ENCODE measurements at places on chromosomes 1 and 21.
A peak's percentile ranks its signal among the peaks of the same experiment; 100 is the strongest.

DNA sequence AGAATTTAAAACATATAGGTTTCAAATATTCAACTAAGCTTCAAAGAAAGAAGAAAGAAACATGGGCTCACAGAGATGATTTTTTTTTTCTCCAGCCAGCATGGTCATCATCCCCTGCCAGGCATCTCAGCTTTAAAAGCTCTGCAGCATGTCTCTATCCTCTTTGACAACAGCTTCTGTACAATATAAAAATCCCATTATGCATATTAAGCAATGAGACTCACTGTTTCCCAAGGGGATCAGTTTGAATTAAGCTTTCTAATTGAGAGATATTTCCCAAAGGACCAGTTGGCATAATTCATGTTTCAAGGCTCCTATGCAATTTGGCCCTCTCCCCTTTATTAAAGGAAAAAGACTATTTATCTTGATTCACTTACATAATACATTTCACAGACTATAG, 220.3 kb downstream of the GRIK1 start:
- DNase-seq = no peak

DNA sequence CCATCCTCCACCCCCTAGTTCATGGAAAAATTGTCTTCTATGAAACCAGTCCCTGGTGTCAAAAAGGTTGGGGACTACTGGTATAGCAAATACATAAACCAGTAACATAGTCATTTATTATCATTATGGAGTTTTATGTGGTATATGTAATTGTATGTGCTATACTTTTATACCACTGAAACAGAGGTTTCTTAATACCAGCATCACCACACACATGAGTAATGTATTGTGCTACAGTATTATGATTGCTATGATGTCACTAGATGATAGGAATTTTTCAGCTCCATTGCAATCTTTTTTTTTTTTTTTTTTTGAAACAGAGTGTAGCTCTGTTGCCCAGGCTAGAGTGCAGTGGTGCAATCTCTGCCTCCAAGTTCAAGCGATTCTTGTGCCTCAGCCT, 5.7 kb upstream of the PAXBP1 start:
- DNase-seq = no peak

- no peak for DNase-seq
These were observed 1046.2 kb downstream of the BRINP3 start for GRCh38 chr1:189431447-189431846.

GRCh38 chr1:3247521-3248121, 178.6 kb downstream of the PRDM16 start:
- DNase-seq = no peak

GRCh38 chr1:205199931-205200299, 11.6 kb downstream of the DSTYK start:
- DNase-seq = no peak

DNA sequence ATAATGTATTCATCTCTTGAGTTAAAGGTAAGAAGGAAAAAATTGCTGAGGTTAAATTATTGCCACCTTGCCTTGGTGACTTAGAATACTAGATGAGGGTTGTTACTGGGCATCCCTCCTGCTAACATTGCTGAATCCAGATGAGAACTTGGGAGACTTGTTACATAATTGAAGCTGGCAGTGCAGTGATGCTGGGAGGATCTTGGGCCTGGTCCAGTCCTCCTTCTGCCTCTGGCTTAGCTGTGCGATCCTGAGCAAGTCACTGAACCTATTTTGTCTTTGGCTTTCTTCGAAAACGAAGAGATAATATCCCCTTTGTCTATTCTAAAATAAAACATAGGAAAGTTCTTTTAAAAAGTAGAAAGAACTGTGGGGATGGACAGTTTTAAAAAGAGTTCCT, 244.9 kb upstream of the NRIP1 start:
- DNase-seq = no peak

DNA sequence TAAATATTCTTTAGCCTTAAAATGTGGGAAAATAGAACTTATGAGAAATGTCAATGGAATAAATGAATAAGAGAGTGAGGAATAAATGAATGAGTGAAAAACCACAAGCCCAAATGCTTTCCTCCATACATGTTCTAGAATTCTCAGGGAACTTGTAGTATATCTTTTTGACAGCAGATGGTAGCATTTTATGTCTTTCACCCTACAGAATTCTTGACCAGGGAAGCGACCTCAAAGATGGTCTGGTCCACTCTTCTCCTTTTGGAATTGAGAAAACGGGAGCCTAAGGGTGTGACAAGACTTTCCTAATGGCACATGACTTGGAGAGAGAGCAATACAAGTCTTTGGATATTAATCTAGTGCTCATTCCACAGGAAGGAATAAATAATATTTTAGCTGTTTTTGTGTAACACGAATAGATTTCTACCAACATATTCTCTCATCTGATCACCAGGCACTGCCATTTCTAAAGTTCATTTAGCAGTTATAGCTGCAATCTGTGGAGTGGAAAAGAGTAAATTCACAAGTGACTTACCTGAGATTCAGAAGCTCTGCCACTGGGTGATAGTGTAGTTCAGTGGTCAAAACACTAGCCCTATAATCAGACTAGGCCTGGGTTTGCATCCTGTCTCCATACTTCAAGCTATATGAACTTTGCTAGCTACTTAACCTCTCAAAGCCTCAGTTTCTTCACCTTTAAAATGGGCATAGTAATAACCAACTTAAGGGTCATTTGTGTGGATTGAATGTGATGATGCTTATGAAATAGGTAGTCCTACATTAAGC, 15.0 kb upstream of the F5 start:
- no peak for DNase-seq

- no peak for DNase-seq
These were observed 152.8 kb downstream of the ZSCAN20 start for GRCh38 chr1:33624991-33625870.

GRCh38 chr21:35987475-35987874, 72.9 kb downstream of the SETD4 start:
- DNase-seq = no peak

DNA sequence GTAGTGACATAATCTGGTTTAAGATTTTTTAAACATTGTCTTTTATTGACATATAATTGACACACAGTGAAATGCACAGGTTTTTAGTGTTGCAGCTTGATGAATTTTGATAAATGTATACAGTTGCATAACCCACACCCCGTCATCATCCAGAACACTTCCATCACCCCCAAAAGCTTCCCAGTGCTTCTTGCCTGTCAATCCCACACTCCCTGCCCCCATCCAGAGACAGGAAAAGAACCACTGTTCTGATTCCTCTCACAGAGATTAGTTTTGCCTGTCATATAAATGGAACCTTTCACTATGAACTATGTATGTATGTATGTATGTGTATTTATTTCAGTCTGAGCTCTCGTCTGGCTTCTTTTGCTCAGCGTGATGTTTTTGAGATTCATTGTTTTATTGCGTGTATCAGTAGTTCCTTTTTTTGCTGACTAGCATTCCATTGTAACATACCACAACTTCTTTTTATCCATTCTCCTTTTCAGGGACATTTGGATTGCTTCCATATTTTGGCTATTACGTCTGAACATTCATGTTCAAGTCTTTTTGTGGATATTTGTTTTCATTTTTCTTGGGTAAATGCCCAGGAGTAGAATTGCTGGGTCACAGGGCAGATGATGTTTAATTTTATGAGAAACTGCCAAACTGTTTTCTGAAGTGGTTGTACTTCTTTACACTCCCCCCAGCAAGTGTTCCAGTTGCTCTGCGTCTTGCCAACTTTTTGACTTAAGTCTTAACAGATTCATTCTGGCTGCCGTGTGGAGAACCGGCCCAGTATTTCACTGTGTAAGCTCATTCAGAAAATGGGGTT, 8.7 kb downstream of the UBIAD1 start:
- no peak for DNase-seq

- DNase-seq = peak; percentile 76
These were observed 135.4 kb downstream of the PROX1 start for GRCh38 chr1:214123061-214123784.

GRCh38 chr21:15837645-15838044, 107.9 kb downstream of the USP25 start:
- no peak for DNase-seq

DNA sequence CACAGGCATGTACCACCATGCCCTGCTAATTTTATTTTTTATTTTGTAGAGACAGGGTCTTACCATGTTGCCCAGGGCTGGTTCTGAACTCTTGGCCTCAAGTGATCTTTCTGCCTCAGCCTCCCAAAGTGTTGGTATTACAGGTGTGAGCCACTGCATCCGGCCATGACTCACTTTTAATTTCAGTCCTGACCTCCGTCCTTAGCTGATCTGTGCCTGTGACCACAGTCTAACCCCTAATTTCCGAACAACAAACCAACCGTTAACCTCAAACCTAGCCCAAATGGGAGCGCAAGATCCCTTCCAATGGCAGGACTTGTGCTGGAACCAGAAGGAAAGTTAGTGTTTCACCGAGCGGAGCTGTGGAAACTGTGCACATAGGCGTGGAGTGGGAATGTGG, 29.3 kb upstream of the MAN1C1 start:
- no peak for DNase-seq

- DNase-seq = no peak
These were observed 147.1 kb downstream of the SLC45A1 start for GRCh38 chr1:8465013-8465412.

- no peak for DNase-seq
These were observed 3.2 kb downstream of the UBQLN4 start for GRCh38 chr1:156050376-156050775.

GRCh38 chr1:29539971-29540370, 303.6 kb downstream of the PTPRU start:
- DNase-seq = no peak

GRCh38 chr1:203534526-203534925, 40.6 kb downstream of the OPTC start:
- no peak for DNase-seq

DNA sequence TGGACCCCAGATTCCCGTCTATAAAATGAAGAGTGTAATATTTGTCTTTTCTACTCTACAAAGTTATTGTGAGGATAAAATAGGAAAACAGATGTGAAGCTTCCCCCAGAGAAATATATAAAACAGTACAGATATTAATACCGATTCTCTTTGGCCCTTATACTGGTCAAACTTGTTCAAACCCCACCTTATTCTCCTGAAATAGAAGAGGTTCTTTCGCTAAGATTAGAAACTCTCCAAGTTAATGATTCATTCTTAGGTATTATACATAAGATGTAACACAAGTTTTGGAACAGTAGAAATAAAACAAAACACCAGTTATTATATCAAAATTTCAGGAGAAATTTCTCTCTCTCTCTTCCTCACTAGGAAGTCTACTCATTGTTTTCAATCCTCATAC, 852.4 kb upstream of the ADAMTS5 start:
- no peak for DNase-seq

DNA sequence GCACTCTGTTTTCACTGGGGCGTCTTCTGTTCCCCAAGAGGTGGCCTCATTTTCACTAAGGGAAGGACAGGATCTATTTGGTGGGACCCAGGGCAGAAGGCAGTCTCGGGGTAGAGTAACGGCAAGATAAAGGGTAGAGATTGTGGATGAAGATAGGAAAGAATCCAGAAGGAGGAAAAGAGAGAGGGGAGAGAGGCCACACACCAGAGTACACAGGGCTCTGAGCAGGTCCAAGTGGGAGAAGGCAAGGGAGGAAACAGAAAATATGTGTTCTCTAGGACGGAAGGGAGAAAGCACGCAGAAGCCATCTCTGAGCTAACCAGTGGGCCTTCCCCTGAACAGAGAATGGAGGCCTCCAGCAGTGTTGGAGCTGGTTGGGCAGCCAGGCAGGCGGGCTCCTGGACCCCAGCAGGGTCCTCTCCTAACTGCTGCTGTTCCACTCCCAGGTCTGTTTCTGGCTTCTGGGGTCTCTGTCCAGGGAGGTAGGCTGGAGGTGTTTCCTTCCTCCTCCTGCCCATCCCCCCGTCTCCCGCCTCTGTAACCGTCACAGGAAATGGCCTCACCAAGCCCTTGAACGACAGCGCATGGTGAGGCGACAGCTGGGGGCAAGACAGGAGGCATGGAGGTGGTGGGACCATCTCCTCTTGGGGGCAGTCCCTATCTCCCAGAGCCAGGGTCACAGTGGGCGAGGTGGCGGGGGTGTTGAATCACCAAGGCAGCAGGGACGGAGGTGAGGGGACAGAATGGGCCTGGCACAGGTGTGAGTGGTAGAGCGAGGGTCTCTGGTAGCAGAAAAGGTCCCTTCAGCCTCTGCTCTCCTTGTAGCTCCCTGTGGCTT, 649 bp downstream of the PTPN7 start:
- DNase-seq = no peak

GRCh38 chr21:41124641-41125201, 43.2 kb upstream of the BACE2 start:
- no peak for DNase-seq

- DNase-seq = no peak
These were observed 25.0 kb downstream of the LRRC8C start for GRCh38 chr1:89657886-89658285.

GRCh38 chr1:11383553-11384169, 95.3 kb upstream of the DISP3 start:
- no peak for DNase-seq

GRCh38 chr1:30764939-30765555, 7.5 kb upstream of the LAPTM5 start:
- DNase-seq = no peak

DNA sequence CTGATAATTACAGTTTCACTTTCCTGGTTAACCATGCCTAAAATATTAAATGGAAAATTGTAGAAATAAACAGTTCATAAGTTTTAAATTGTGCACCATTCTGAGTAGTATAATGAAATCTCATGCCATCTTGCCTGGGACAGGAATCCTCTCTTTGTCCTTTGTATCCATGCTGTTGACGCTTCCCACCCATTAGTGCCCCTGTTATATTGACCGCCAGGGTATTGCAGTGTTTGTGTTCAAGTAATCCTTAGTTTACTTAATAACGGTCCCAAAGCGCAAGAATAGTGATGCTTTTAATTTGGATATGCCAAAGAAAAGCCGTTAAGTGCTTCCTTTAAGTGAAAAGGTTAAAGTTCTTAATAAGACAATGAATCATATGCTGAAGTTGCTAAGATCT, 41.7 kb downstream of the RPRD2 start:
- no peak for DNase-seq

DNA sequence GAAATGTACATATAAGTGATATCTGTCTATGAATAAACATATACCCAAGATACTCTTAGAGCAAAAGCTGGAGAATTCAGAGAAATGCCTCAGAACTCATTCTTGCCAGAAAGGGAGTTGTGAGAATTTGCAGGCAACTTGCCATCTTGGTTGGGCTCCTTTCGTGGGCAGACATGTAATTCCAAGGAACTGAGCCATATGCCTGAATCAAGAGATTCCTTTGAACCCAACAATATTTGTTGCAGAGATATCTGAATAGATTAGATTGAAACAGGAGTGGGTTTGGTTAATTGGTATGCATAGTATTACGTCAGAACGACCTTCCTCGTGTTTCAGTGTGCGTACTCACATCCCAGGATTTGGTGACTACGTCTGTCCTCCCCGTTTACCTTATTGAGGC, 67.0 kb downstream of the TGFB2 start:
- DNase-seq = no peak
